ENCODE measurements at places on chromosomes 5 and 9.

DNA sequence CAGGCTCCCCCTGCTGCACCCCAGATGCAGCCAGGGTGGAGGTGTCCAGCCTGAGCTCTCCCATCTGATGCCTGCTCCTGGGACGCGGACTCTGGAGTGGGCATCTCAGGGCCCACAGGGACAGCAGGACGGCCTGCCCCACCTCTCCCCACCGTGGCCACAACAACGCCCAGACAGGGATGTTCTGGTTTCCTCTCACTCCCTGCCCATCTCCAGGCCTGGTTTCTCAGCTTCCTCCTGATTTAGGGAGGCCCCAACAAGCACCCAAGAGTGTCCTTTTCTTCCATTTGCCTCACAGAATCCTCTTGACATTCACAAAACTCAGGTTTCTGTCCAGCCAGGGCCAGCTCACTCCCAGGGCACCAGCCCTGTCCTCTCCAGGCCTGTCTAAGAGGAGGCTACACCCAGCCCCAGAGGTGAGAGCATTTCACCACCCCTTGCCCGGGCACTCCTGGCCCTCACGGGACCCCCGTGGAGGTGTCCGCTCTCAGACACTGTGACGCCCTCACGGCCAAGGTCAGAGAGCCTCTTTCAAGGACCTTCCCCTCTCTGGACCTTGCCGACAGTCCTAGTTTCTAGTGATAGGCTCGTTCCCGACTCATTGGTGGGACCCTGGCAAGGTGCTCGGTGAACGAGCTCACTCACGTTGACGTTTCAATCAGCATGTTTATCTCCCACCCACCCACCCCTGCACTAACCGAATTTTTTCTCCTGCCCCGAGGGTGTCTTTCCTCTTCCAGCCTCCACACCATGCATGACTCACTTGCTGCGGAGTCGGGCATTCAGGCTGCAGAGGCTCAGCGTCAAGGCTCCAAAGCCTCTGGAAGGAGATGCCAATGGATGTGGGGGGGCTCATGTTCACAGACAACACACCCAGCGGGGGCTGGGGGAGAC is 62.0 kb upstream of the UNC5A start:
- peaks cover 27% of the 10 kb centered on the region for H3K4me1 ChIP-seq
- H3K36me3 ChIP-seq = no peaks in the 10 kb centered on the region
- no peak overlapping the region for H3K27ac ChIP-seq

- no peak overlapping the region for H3K27ac ChIP-seq
- no peaks in the 10 kb centered on the region for H3K4me1 ChIP-seq
- DNase-seq = no peak
- peaks cover 96% of the 10 kb centered on the region for H3K36me3 ChIP-seq
These were observed 17.0 kb downstream of the IARS1 start for GRCh38 chr9:92276331-92277032.

DNA sequence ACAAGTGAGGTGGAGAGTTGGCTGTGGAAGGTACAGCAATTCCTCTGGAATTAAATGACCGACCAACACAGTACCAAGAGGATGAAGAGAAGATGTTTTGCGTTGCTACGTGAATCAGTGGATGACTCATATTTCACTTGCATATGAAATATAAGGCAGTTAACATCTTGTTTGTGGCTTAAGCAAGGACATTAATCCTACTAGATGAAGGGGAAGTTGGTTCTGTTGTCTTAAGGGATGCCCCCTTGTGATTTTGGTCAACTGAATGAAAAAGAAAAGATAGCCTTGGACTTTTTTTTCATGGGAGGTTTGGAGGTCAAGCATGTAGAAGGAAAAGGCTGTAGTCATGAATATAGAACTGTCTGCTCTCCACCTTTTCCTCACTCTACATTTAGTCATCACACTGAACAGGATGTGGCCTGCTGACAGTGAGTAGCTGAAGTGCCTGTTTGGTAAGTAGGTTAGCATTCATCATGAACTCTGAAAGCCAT is 33.9 kb downstream of the VLDLR start:
- no peak overlapping the region for H3K27ac ChIP-seq
- no peaks in the 10 kb centered on the region for H3K4me1 ChIP-seq
- no peaks in the 10 kb centered on the region for H3K27me3 ChIP-seq
- no peak for DNase-seq
- peaks cover 49% of the 10 kb centered on the region for H3K36me3 ChIP-seq

GRCh38 chr5:76299592-76299991 is 103.5 kb upstream of the IQGAP2 start:
- peaks cover 16% of the 10 kb centered on the region for H3K4me1 ChIP-seq
- no peak overlapping the region for H3K4me3 ChIP-seq
- no peak overlapping the region for H3K27ac ChIP-seq
- H3K36me3 ChIP-seq = no peaks in the 10 kb centered on the region

GRCh38 chr5:66144074-66144833 is at the start of gene SREK1:
SREK1 (plus strand) TSS chr5:66144300; CDS start chr5:66144377, 77 bp downstream.
- no peaks in the 10 kb centered on the region for H3K27me3 ChIP-seq
- peak within 1 kb of the TSS; percentile 78 for H3K4me3 ChIP-seq
